H54 (cell line): ENCODE measurements at places on chromosomes 4 and X.

DNA sequence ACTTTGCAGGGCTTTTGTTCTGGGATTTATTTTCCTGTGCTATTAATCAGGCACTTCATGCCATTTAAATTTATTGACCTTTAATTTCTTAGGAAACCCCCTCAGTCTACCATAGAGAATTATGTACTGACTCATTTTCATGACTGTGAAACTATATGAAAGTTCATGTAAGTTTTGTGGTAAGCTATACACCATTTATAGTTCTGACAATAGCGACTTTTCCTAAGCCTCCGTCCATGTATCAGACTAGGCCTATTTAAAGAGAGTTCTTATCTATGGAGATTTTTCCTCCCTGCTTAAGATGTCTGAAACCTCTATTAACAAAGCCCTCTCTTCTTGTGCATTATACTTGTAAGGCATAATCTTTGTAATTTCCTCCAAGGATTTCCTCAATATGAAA lies 111.6 kb downstream of the AFF2 start:
- DNase-seq: no peak

DNA sequence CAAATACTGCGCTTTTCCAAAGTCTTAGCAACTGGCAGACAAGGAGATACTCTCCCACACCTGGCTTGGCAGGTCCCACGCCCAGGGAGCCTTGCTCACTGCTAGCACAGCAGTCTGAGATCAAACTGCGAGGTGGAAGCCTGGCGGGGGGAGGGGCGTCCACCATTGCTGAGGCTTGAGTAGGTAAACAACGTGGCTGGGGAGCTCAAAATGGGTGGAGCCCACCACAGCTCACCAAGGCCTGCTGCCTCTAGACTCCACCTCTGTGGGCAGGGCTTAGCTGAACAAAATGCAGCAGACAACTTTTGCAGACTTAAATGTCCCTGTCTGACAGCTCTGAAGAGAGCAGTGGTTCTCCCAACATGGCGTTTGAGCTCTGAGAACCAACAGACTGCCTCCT lies 23.0 kb upstream of the NFKB1 start:
- DNase-seq: no peak

DNA sequence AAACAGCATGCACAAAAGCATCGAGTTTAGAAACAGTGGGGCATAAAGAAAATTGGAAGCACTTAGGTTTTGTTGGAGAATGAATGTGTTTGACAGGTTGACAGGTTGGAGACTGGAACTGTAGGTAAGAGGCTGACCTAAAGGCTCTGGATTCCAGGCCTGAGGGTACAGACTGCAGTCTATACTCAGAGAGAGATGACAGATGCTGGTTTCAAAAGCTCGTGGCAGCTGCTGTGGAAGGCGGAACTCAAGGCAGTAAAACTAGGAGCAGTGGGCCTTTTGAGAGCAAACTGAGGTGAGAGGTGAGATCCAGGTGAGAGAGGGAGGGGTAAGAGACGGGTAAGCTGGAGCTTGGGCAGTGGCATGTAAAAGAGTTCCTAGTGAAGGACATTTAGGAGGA lies 415.2 kb downstream of the TRIML1 start:
- DNase-seq: no peak

DNA sequence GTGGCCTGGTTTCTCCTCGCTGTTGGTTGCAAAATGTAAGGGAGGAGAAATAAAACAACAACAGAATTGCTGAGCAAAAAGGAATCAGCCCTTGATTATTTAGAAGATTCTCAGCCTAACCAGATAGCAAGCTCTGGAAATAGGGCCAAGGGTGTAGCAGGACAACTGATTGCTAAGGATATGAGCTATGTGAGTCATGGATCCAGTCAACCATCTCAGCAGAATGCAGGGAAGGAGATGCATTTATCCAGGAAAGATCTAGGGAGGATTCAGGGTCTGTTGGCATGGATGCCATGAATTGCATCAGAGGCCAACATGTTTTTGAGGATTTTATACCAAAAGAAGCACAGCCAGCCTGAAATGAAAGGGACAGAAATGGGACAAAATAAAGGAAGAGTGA lies 2.2 kb upstream of the XAGE3 start:
- DNase-seq: no peak

DNA sequence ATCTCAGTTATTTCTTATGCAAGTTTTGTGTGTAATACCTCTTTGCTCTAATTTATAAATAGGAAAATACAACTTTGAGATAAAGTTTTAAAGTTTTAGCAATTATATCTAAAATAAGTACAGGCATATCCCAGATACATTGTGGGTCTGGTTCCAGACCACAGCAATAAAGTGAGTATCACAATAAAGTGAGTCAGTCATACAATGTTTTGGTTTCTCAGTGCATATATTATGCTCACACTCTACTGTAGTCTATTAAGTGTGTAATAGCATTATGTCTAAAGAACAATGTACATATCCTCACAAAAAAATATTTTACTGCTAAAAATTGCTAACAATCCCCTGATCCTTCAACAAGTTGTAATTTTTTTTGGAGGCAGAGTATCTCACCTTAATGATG lies 49.2 kb downstream of the ANAPC10 start:
- no peak for DNase-seq

DNA sequence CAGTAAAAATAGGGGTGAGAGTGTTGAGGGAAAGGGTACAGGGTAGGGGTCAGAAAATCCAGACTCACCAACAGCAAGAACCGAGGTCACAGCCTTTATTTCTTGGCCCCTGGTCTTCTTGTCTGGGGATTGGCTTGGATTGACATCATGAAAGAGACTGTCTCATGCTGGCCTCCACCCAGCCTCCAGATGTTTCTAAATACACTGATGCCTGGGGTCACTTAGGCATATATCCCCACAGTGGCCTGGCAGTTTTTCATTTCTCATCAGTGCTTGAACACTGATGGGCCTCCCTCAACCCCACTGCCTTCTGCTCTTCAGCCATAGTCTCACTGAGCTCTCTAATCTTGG lies 173.9 kb downstream of the RTL9 start:
- no peak for DNase-seq

GRCh38 chrX:134006484-134007161 lies 21.2 kb upstream of the GPC3 start:
- DNase-seq: no peak

DNA sequence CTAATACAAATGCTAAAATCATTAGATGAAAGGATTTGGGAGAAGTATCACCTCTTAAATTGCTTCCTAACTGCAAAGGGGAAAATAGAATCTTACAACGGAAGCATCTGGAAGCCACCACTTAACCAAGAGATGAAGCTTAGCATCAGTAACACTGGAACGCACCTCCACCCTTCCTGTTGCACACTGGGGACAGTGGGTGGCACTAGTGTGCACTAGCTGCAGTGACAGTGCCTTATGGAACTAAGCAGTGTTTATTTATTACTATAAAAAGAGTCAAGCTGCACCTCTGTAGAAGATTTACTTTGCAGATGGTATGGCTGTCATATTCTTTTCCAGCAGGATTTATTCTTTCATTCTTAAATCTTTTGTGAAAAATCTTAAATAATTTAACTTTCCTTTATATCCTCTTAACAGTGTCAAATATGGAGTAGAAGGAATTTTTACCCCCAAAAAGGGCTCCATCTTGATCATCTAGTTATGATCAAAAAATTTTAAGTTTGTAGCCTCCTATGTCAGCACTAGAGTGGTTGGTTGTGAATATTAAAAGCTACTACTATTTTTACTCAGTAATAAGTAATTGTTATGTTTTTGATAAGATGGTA lies 76.7 kb downstream of the SCD5 start:
- no peak for DNase-seq

- no peak for DNase-seq
Observed at GRCh38 chr4:151489462-151490203, 80.7 kb downstream of the FHIP1A start.

DNA sequence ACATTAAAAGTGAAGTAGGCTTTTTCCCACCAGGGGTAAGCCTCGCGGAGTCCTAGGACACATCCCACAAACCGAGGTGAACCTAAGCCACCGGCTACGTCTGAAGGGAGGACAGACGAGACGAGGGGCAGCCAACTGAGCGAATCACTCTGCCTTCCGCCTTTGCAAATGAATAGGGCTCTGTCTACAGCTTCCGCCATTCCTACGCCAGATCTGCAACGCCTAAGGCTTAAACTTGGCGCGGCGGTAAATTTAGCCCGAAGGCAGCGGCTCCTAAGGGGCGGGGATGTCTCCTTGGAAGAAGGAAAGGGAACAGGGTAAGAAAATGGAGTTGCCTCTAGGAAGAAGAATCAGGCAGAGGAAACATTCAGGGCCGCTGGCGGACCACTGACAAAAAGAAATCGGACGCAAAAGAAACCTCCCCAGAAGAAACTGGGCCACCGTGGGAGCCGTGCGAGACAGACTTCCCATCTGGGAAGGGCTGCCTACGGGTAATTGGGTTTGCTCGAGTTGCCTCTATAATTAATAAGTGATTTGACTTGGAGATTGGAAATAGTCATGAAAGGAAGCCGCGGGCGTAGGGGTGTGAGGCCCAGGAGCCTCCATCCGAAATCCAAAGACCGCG lies 90.5 kb downstream of the BCOR start:
- DNase-seq: no peak

- DNase-seq: no peak
Observed at GRCh38 chrX:139008185-139008584, 296.7 kb upstream of the FGF13 start.

GRCh38 chr4:121370729-121371325 lies 10.0 kb downstream of the QRFPR start:
- DNase-seq: no peak
